ENCODE measurements at places on chromosomes 6 and 20. TPM values are rescaled to one million over a fixed set of nuclear protein-coding genes. Genes with fewer than 3 reads are reported as not detected.

The ENPP1 gene
- 0.58 TPM for total RNA-seq

The C20orf202 gene
- total RNA-seq = 0.12 TPM

DNA sequence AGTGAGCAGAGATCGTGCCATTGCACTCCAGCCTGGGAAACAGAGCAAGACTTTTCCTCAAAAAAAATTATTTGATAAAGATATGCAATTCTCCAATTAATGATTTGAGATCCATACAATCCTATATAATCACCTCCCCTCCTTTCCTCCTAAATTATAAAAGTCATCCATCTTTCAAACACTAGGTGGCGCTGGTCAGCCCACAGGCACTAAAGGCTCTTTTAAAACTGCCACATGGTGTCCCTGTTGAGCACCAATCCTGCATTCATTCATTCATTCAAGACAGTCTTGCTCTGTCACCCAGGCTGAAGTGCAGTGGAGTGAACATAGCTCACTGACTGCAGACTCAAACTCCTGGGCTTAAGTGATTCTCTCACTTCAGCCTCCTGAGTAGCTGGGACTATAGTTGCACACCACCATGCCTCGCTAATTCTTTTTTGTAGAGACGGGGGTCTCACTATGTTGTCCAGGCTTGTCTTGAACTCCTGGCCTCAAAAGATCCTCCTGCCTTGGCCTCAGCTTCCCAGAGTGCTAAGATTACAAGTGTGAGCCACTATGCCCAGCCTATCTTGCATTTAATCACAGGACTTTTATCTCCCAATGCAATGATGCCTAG lies 58.7 kb upstream of the SLC2A12 start:
- DNase-seq = peak; percentile 82

DNA sequence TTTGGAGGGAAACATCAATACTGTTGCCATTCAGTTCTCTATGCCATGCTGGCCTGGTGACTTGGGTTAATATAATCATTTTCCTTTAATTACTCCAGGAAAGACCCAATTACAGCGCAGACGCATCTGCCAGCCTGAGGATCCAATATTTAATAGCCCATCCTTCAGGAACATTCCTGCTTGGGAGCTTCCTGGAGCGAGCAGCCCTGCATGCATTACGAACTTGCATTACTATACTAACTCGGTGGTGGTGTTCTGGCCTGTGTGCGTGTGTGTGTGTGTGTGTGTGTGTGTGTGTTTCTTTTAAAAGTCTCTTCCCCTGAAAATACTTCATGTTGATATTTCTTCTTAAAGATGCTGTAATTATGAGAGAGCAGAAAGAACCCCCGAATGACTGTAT lies 26.5 kb downstream of the PMEPA1 start:
- DNase-seq = no peak

DNA sequence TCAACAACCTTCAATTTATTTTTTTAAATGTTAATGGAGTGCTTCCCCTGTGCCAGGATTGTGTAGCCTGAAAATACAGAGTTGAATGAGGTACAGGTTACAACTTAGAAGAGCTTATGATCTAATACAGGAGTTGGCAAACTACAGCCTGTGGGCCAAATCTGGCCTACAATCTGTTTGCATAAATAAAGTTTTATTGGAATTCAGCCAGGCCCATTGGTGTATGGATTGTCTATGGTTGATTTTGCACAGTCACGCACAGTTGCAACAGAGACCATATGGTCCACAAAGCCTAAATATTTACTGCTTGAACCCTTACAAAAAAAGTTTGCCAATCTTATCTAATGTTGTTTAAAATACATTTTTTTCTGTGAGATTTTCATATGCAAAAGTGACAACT lies 177.3 kb upstream of the CCN2 start:
- no peak for DNase-seq

DNA sequence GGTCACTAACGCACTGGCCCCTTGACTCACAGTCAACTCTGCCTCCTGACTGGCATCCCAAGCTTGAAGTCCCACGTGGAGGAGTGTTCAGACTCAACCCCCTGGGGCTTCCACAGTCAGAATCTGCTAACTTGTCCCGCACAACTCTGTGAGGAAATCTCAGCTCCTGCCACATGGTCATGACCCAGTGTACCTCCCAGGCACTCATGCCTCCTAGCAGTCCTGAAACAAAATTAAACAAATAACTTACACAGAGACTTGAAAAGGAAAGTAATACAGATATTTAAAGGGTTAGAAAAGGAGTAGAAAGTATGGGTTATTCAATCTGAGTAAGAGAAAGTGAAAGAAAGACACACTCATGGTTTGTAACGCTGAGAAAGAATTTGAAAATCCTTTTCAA lies 134.9 kb downstream of the GMDS start:
- no peak for DNase-seq

GRCh38 chr6:25630508-25631278 lies 21.3 kb upstream of the SCGN start:
- no peak for DNase-seq
